LHCN-M2 (cell line): ENCODE measurements at places on chromosomes 4 and X. TPM values are rescaled to one million over a fixed set of nuclear protein-coding genes. Genes with fewer than 3 reads are reported as not detected.
A peak's percentile ranks its signal among the peaks of the same experiment; 100 is the strongest.

Gene ANK2
- 16.2 and 19.5 TPM in 2 replicates for total RNA-seq

Gene BBS12
- total RNA-seq = 3.3 and 5.5 TPM in 2 replicates

- no peak for DNase-seq
Measured at GRCh38 chr4:92529510-92529909, 225.7 kb downstream of the GRID2 start.

DNA sequence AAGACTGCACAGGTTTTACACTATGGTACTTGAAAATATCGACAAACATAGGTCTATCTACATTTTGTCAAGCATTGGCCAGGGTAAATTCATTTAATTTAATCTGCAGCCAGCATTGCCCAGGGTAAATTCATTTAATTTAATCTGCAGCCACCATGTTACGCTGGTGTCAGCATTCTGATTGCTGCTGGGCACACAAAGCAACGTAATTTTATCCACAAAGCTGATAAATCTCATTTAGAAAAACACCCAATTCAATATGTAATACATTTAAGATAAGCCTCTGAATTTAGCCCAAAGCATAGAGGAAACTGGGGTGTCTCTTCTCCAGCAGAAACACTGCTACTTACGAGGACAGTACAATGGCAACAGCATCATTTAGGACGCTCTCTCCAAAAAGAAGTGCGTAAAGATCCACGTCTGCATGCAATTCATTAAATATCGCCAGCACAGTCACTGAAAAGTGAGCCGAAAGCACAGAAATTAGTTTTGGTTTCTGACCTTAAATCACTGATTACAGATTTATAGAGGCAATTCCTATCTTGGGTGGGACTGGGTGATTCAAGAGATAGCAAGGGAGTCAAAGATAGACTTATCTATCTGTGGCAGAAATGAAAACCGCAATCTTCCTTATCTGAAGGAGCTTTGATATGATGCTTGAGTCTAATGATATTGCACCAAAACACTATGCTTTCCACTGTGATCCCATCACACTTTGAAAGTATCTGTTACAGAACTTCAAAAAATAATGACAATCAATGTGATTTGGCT, 88.8 kb downstream of the CHST7 start:
- DNase-seq = no peak

- DNase-seq = no peak
Measured at GRCh38 chr4:87258677-87259076, 38.3 kb upstream of the KLHL8 start.

GRCh38 chr4:87838205-87838604, 5.4 kb downstream of the MEPE start:
- DNase-seq = peak; percentile 34

DNA sequence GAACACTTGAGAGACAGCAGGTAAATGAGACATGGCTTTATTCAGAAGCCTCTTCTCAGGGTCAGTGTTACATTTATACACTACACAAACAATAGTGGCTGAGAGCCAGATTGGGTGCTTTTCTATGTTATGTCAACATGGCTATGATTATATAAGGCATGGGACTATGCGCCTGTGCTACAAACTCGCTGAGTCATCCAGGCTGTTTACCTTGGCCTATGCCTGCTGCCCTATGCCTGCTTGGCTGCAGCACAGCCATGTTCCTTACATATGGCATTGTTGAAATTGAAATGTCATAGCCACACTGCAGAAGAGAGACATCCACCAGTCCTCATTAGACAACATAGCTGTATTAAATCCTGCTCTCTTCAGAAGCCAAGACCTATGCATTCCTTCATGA, 236.3 kb upstream of the NWD2 start:
- DNase-seq = no peak

DNA sequence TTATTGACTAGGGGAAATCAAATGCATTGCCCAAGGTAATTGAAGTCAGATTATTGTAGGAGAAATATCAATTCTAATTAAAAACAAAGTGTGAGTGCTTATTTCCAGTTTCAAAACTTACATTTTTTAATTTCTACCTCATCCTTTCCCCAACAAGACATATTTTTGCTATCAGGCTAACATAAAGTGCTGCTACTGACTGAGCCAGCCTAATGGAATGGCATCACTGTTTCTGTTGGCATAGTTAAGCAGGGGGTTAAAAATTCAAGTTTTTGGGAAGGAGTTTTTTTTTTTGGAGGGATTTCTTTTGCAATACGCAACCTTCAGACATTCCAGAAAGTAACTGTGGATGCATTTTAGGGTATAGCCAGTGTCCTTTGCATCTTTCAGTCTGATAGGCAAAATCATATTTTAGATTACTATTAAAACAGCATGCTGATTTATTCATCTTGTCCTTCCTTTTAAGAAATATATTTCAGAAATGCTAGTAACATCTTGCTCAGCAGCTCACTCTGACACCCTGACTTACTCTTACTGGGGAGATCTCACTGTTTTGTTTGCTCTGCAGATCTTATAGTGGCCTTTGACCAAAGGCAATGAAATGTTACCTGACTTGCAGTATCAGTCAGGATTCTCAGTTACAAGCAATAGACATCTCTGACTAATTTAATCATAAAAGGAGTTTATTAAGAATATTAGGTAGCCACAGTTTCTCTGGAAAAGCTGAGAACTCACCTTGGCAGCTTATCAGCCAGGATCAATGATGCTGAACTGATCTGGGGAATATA, 24.4 kb downstream of the GAB1 start:
- no peak for DNase-seq

DNA sequence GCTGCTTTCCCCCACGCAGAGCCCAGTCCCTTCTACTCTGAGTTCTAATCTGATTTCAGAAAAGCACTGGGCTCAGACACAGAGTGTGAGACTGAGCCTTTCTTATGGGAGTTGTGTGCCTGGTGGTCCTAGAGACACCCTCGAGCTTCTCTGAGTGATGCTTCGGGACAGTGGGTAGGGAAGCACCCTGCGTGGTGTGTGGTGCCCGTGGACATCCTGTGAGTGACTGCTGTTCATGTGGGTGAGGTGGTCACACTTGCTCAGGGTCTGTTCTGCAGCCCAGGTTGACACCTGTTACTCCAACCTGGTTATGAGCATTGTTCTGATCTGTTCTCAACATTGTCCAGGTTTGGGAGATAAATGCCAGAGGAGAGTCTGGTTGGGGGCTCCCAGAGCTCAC, 6.1 kb downstream of the GPR78 start:
- no peak for DNase-seq

DNA sequence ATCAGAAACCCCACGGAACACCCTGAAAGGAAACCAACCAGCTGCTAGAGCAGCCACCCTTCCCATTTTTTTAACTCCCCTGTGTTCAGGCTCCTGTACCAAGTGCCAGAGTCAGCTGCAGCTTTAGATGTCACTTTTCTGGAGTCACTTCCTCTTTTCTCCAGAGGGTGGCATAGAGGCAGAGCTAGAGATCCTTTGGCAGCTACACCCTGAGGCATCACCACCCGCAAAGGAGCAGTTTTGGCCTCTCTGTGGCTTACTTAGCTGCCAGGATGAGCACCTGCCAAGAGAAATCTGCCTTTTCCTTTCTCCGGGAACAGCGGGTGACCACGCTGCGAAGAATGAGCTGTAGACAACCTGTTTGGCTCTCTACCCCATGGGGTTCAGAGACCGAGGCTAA, 58.0 kb upstream of the CHRDL1 start:
- peak; percentile 7 for DNase-seq

DNA sequence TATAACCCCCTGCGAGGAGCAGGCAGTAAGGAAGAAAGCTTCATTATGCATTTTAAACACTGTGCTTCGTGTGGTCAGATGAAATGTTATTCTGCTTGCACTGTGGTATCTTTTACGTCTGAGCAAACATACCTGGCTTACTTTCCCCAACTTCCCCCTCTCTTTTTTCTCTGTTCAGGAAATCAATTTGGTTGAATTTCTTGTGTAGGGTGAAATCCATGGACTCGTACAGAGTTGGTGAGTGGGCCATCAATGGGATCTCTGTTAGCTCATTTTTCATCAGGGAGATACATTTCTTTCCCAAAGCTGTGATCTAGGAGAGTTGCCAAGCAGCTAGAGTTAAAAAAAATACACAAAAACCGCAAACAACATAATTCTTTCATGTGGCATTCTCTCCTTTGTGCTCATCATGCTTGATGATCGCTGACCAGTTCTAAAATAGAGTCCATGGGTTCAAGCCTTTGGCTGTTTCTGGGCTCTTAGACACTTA, 98.5 kb downstream of the FRAS1 start:
- DNase-seq = peak; percentile 76

DNA sequence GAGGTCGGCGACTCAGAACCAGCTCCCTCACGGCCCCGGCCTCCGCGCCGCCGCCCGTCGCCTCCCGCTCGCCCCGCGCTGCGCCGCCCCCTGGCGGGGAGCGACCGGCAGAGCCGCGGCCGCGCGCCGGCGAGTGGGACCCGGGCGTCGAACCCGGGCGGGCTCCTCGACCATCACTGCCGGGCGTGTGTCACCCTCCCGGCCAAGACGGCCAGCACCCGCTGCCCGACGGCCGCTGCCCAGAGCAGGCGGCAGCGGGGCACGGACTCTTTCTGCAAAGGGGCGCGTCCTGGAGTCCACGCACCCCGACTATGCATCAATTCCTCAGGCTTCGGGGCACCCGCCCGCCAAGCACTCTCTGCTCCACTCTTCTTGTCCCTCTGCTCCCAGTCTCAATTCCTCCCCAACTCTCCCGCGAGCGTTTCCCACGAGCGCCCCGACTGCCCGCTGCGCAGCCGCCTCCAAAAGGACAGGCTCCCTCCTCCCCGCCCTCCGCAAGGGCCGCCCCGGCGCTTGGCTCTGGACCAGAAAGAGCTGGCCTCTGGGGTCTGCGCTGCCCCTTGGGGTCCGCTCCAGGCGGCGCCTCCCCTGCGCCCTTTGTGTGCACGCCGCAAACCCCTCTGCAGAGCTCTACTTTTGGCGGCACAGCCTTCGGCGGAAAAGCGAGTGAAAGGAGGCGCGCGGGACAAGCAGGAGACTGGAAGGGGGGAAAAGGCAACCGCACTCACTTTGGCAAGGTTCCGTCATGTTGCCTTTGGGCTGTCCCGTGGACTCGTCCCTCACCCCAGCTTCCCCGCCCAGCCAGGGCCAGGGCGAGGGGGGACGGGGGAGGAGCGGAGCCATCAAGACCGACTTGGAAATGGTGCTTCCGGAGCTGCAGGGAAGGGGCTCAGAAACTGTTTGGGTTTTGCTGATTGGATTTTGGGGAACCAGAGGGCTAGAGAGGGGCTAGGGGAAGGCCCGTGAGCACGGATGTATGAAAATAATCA, 1.0 kb downstream of the PDE5A start:
- DNase-seq = peak; percentile 44

GRCh38 chrX:10288373-10288975, 131.7 kb downstream of the CLCN4 start:
- DNase-seq = peak; percentile 1

DNA sequence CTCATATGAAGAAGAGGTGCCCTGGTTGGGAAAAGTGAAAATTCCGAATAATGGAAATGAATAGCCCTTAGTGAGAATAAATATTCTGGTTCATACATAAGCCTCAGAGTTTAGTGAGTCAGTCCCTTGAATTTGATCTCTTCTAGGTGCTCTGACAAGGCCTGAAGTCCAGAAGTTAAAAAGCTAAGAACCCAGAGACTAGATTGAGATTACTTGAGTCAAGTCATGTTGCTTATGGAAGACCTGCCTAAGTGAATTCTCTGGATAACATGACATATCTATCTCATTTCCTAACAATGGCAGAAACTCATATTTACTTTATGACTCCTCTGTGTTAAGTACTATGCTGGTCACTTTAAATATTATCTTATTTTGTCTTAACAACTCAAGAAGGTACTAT, 10.5 kb upstream of the PRSS48 start:
- DNase-seq = no peak

DNA sequence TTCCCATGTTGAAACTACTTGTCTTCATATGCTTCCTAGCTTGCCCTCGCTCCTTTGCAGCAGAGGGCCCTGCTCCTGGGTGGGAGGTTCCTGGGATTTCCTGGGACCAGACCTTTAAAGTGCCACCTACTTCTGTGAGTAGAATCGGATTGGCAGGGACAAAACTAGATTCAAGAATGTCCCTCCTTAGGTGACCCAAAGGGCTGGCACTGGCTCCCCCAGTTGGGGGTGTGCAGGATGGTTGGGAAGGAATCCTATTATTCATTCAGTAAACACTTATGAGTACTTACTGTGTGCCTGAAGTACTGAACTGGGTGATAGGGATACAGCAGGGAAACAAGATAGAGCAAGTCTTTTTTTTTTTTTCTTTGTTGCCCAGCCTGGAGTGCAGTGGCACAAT, 2.6 kb upstream of the KANTR start:
- no peak for DNase-seq

Gene SNX12
- 72.2 and 88.6 TPM in 2 replicates for total RNA-seq

DNA sequence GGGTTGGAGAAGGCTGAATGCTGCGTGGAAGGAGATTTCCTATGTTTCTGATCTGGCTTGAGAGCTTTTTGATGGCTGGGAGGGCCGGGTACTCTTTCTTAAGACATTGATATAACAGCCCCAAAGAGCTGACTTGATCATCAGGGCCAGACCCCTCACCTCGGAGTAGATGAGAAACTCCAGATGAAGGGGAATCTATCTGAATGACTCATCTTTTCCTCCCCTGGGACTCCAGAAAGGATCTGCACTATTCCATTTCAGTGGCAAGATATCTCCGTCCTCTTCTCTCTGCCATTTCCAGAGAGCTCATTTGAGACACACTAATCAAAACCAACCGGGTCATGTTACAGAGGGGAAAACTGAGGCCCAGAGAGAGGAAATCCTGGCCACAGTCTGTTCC, 92.9 kb upstream of the MSX1 start:
- no peak for DNase-seq

Gene STPG2
- total RNA-seq = 0.11 TPM in 1 of 2 replicates, not detected in the other

Gene CXorf65
- not detected in 2 replicates for total RNA-seq

GRCh38 chrX:698206-698605, 67.6 kb downstream of the SHOX start:
- no peak for DNase-seq

DNA sequence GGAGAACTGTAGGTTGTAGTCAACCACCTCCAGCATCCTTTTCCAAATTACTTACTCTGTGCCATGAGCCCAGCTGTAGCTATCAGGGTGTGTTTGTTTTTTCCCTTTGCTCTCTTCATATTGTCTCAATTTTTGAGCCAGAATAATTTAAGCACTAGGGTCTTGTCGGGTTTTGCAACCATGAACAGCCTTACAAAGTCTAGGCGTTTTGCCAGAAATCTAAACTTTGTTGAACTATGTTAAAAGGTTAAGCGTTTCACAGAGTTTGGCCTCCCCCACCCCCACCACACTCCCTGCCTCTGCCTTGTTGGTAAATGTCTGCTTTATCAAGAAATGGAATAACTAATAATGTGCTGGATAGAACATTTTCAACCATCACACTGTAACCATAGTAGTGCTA, 190.6 kb upstream of the TTC29 start:
- peak; percentile 50 for DNase-seq

Gene MAGEC3
- 0.23 TPM in 1 of 2 replicates, not detected in the other for total RNA-seq

Gene TRAPPC2
- total RNA-seq = 11.5 TPM in 2 replicates

- no peak for DNase-seq
Measured at GRCh38 chrX:18725310-18725943, 18.0 kb downstream of the PPEF1 start.

DNA sequence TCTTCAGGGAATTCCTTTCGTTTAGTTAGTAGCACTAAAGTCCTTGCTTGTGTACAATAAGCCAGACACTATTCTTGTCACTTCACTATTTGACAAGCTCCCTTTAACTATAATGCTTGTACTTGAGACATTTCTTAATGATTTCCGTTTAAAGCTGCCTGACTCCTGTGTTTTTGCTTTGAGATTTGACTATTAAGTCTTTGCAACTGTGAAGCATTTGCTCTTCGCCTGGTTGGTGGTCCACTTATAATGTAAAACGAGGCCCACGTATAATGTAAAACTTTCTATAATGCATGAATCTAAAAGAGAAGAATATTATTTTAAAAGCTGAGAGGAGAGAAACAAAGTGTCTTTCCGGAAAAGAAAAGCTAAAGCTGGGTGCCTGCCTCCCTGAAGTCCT, 204.1 kb upstream of the FAM47C start:
- DNase-seq = no peak

Gene FAM47B
- total RNA-seq = not detected in 2 replicates
